Naive thymus-derived CD8-positive, alpha-beta T cell (primary cell): ENCODE measurements at places on chromosomes 2 and 18. TPM values are rescaled to one million over a fixed set of nuclear protein-coding genes. Genes with fewer than 3 reads are reported as not detected.
A peak's percentile ranks its signal among the peaks of the same experiment; 100 is the strongest.

- H3K4me1 ChIP-seq, result no peaks in the 10 kb centered on the region
- DNase-seq, result no peak
- no peak overlapping the region for H3K4me3 ChIP-seq
- no peak overlapping the region for H3K27ac ChIP-seq
- no peaks in the 10 kb centered on the region for H3K27me3 ChIP-seq
- peaks cover 13% of the 10 kb centered on the region for H3K36me3 ChIP-seq
Observed at GRCh38 chr2:233476651-233477547, 89.7 kb downstream of the USP40 start.

DNA sequence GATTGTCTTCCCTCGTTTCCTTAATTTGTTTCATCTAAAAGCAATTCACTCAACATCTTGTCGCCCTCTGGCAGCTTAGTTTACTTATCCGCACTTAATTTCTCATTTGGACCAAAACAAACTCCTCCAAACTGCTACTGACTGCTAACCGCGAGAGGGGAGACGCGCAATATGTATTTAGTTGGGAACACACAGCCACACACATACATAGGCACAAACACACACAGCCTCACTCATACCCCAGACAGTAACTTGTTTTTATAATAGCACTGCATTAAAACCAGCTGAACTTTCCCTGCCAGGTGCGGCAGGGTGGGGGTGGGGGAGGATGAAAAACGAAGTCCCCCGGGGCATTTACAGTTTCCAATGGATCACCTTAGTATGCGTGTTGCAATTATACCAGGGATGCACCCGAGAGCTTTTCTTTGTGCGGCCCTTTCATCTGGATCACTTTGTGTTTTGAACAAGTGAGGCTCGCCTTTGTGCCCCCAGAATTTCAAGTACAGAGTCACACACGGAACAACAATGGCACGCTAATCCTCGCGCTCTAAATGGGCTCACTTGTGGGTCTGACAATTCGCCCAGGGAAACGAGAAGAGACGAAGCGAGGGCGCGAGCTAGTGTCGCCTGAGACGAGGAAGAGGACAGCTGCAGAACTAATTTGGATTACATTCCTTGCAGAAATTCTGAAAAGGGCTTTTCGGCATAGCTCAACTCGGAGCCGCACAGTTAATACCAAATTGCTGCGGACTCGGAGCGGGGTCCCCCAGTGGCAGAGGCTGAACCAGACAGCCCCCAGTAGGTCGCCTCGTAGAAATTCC, 2.4 kb downstream of the ERBB4 start:
- H3K36me3 ChIP-seq, result peaks cover 5% of the 10 kb centered on the region
- DNase-seq, result no peak
- no peak overlapping the region for H3K4me3 ChIP-seq
- peaks cover 13% of the 10 kb centered on the region for H3K4me1 ChIP-seq
- no peak overlapping the region for H3K27ac ChIP-seq

GRCh38 chr18:22021701-22022100, 147.7 kb upstream of the GATA6 start:
- H3K4me1 ChIP-seq, result no peaks in the 10 kb centered on the region
- no peak for DNase-seq
- no peak overlapping the region for H3K27ac ChIP-seq
- H3K36me3 ChIP-seq, result no peaks in the 10 kb centered on the region
- H3K4me3 ChIP-seq, result no peak overlapping the region
- H3K27me3 ChIP-seq, result peaks cover 4% of the 10 kb centered on the region

The POTEC gene
- total RNA-seq, result not detected

The POU3F3 gene
- not detected for total RNA-seq

The NLRC4 gene
- not detected for total RNA-seq

GRCh38 chr2:110883406-110883805, 151.0 kb downstream of the ACOXL start:
- no peak overlapping the region for H3K27ac ChIP-seq
- no peak overlapping the region for H3K4me3 ChIP-seq
- H3K27me3 ChIP-seq, result no peaks in the 10 kb centered on the region
- no peaks in the 10 kb centered on the region for H3K4me1 ChIP-seq

GRCh38 chr2:113672326-113672932, 45.4 kb downstream of the RABL2A start:
- DNase-seq, result no peak
- no peak overlapping the region for H3K27ac ChIP-seq
- H3K36me3 ChIP-seq, result peaks cover 9% of the 10 kb centered on the region
- H3K4me3 ChIP-seq, result no peak overlapping the region

- peaks cover 25% of the 10 kb centered on the region for H3K36me3 ChIP-seq
- no peak overlapping the region for H3K27ac ChIP-seq
- H3K4me1 ChIP-seq, result peaks cover 7% of the 10 kb centered on the region
- no peak overlapping the region for H3K4me3 ChIP-seq
- H3K27me3 ChIP-seq, result no peaks in the 10 kb centered on the region
Observed at GRCh38 chr2:11773111-11773510, 26.7 kb downstream of the LPIN1 start.

- peaks cover 90% of the 10 kb centered on the region for H3K4me1 ChIP-seq
- no peak overlapping the region for H3K27ac ChIP-seq
- no peak for DNase-seq
- peaks cover 6% of the 10 kb centered on the region for H3K36me3 ChIP-seq
- H3K4me3 ChIP-seq, result no peak overlapping the region
Observed at GRCh38 chr2:12722447-12723316, 5.9 kb downstream of the TRIB2 start.

DNA sequence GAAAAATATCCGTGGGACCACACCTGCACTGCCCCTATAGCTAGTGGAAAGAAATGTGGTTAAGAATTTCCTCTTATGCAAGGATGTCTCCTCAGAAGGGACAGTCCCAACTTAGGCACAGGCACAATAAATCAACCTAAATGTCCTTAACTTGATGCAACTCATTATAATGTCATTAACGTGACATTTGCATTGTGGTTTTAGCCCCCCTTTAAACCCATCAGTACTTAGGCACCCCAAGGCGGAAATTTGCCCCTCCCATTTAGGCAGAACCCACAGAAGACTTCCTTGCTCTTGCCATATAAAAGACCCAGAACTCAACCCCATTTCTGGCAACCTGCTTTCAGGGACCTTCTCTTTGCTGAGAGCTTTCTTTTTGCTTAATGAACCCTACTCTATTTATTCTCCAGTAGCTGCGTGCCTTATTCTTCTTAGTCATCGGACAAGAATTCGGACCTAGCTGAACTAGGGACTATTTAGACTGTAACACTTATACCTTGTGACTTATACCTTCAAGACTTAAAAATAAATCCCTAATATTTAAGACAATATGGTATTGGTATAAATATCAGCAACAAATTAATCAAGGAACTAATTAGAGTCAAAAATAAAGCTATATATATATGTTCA, 1281.6 kb upstream of the TMEFF2 start:
- H3K36me3 ChIP-seq, result no peaks in the 10 kb centered on the region
- peaks cover 4% of the 10 kb centered on the region for H3K4me1 ChIP-seq
- no peaks in the 10 kb centered on the region for H3K27me3 ChIP-seq
- peak; percentile 2 for DNase-seq
- peak overlapping the region; percentile 57 for H3K27ac ChIP-seq

GRCh38 chr2:199366406-199366805, 91.3 kb downstream of the SATB2 start:
- H3K36me3 ChIP-seq, result no peaks in the 10 kb centered on the region
- no peak for DNase-seq
- H3K27ac ChIP-seq, result no peak overlapping the region
- no peaks in the 10 kb centered on the region for H3K4me1 ChIP-seq

GRCh38 chr2:240623531-240624010, 1.7 kb upstream of the GPR35 start:
- peaks cover 8% of the 10 kb centered on the region for H3K36me3 ChIP-seq
- peak overlapping the region; percentile 82 for H3K4me3 ChIP-seq
- peak; percentile 3 for DNase-seq
- H3K27ac ChIP-seq, result peak overlapping the region; percentile 99

DNA sequence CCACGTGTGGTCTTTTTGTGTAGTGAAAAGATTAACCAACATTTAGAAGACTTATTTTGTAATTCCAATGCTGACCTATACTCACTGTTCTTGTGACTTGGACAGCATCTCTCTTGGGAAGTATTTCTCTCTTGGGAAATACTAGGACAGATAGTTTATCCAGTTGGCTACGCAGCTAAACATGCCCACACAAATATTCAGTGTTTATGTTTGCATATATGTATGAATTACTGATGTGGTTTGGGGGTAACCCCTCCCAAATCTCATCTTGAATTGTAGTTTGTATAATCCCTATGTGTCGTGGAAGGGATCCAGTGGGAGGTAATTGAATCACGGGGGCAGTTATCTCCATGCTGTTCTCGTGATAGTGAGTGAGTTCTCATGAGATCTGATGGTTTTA, 2062.3 kb upstream of the CELF4 start:
- no peak overlapping the region for H3K4me3 ChIP-seq
- DNase-seq, result no peak
- H3K27ac ChIP-seq, result no peak overlapping the region
- no peaks in the 10 kb centered on the region for H3K4me1 ChIP-seq
- no peaks in the 10 kb centered on the region for H3K27me3 ChIP-seq
- H3K36me3 ChIP-seq, result no peaks in the 10 kb centered on the region

GRCh38 chr2:131015764-131016163, 77.5 kb downstream of the FAM168B start:
- H3K4me1 ChIP-seq, result peaks cover 20% of the 10 kb centered on the region
- no peak overlapping the region for H3K27ac ChIP-seq
- no peaks in the 10 kb centered on the region for H3K36me3 ChIP-seq

The M1AP gene
- not detected for total RNA-seq

The GNAL gene
- total RNA-seq, result 0.55 TPM

DNA sequence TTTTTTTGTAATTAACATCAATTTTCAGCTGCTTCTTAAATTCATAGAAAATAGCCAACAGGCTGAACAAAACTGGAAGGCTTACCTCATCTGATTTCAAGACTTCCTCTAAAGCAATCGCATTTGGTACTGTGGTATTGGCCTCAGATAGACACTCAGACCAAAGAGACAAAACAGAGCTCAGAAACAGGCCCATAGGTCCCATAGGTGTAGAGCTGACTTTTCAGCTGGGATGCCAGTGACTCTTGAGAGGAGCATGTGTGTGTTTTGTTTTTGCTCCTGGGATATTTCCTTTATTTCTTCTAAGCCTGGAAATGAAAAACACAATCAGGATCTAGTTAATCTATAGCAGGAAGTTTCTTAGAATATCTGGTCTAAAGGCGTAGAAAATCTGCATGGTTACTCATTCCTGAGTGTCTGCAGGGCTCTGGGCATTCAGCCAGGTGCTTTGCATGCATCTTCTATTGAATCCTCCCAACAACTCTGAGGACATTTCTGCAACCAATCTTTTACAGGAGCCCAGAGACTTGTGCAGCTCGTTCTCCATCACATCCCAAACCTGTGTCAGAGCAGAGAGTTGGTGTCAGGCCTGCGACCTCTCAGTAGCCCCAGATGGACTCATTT, 190.8 kb downstream of the RTP5 start:
- DNase-seq, result no peak
- no peak overlapping the region for H3K4me3 ChIP-seq
- no peaks in the 10 kb centered on the region for H3K4me1 ChIP-seq
- no peak overlapping the region for H3K27ac ChIP-seq

The TDRD15 gene
- not detected for total RNA-seq

The C2orf92 gene
- total RNA-seq, result 18.2 TPM

The ZNF2 gene
- 4.7 TPM for total RNA-seq

The LOXHD1 gene
- total RNA-seq, result 0.08 TPM

DNA sequence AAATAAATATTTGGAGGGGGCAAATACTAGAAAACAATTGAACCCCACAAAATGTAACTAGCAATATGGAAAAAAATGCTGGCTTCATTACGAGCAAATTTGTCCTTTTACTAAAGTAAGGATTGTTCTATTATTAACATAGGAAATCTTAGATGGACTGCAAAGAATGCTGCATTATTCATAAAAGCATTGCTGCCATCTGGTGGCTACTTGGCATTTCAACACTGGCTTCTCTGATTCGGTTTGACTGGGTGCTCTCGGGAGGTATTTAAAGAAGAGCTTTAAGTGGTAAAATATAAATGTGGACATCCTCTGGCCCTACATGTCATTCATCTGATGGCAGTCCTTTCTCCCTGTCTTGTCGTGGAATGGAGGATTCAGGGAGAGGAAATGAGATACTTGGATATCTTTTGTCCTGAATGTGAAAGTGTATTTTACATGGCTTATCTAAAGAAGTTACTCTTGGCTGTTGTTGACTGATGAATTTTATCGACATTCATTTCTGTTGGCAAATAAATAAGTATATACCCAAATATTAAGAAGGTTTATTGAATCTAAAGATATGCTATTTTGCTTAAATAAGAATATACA, 130.2 kb downstream of the ARHGAP15 start:
- DNase-seq, result peak; percentile 85
- peaks cover 86% of the 10 kb centered on the region for H3K4me1 ChIP-seq

DNA sequence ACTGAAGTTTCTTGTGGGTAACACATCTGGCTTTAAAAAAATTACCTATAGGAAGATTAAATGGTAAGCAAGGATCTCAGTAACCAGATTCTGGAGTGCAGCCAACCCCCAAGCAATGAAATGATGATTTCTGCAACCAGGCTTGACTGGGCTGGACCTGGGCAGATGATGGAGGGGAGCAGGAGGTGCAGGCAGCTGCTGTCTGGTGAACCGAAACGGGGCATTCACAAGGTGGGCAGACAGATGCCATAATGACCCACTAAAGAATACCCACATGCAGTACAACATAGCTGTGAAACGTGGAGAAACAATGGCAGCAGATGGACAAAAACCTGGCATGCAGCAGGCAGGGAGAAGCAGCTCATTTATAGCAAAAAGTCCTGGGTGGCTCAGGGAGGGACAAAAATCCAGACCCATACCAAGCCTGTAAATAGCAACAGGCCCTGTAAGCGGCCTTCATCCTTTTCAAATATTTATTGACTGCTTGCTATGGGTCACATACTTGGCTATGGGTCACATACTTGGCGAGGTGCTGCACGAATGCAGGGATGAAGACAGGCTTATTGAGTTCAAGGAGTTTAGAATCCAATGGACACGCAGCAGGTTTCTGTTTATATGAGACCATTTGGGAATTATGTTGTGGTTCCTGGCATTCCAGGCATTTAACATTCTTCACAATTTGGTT, 244.7 kb downstream of the HRH4 start:
- DNase-seq, result no peak
- no peak overlapping the region for H3K4me3 ChIP-seq
- H3K27ac ChIP-seq, result no peak overlapping the region
- H3K36me3 ChIP-seq, result no peaks in the 10 kb centered on the region

GRCh38 chr2:130966149-130966774, 127.0 kb downstream of the FAM168B start:
- peaks cover 8% of the 10 kb centered on the region for H3K36me3 ChIP-seq
- no peak overlapping the region for H3K4me3 ChIP-seq
- H3K27me3 ChIP-seq, result peaks cover 26% of the 10 kb centered on the region
- no peak for DNase-seq
- no peak overlapping the region for H3K27ac ChIP-seq

- no peak for DNase-seq
- H3K4me1 ChIP-seq, result peaks cover 29% of the 10 kb centered on the region
- H3K27me3 ChIP-seq, result no peaks in the 10 kb centered on the region
- H3K36me3 ChIP-seq, result no peaks in the 10 kb centered on the region
Observed at GRCh38 chr2:42098571-42099437, 51.0 kb downstream of the PKDCC start.
